ENCODE measurements at places on chromosomes 4 and X.

DNA sequence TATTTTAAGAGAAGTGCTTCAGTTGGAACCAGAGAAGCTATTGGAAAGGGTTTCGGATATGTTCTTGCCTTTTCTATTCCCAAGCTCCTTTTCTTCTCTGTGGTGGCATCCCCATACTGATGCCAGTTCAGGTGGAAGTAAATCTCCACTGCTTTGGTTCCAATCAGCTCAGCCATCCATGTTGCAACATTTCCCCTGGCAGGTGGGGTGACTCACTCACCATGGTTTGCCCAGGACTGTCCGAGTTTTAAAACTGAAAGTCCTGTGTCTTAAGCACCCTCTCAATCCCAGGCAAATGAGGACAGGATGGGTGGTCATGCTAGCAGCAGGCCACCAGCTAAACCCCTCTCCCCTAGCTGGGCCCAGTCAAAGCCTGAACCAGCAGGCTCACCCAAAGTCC, 15.1 kb downstream of the RAI2 start:
- DNase-seq: no peak

DNA sequence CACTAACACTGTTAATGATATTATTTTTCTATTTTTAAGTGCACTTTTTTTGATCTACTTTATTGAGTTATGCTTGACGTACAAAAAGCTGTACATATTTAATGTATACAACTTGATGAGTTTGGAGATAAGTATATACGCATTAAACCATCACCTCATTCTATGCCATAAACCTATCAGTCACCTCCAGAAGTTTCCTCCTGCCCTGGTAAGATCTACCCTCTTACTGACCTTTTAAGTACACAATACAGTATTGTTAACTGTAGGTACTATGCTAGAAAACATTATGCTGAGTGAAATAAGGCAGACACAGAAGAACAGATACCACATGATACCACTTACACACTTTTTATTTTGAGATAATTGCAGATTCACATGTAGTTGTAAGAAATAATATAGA, 36.9 kb downstream of the INTS6L start:
- DNase-seq: no peak

- no peak for DNase-seq
Observed at GRCh38 chrX:16347968-16348670, 180.8 kb downstream of the MAGEB17 start.

GRCh38 chr4:73194064-73194463, 64.5 kb downstream of the ANKRD17 start:
- no peak for DNase-seq

DNA sequence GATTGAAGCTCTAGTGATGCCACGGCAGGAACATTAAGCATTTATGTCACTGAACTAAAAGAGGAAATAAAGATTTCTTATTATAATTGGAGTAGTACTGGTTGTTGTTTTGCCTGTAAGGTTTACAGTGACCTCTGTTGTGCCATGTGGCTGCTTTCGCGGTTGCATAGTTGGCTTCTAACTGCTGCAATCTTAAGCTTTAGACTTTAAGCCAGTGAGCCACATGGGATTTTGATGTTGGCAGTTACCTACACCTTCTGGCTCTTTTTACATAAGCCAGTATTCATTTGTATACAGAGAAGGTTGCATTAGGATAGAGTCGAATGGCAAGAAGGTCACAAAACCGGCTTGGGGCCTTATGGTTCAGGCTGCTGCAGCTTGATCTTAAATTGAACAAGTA, 1311.6 kb downstream of the RAPGEF2 start:
- no peak for DNase-seq

- DNase-seq: no peak
Observed at GRCh38 chr4:163748449-163748848, 254.0 kb downstream of the TMA16 start.

- no peak for DNase-seq
Observed at GRCh38 chr4:139912445-139912844, 241.5 kb downstream of the MAML3 start.

DNA sequence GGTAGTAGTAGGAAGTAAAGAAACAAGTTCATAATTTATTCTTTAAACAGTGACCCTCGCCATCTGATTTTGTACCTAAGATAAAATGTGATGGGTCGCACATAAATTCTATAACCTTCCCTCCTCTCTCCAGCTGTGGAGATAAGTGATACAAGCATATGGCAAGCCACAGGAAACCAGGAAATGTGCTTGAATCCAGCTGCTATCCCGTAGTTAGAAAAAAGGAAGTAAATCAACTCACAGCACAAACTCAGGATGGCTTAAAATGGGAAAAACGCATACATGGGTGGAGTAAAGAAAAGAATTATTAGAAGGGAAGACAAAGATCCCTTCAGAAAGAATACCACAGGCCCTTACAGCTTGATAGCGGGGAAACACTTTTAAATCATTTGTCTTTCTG, 78.2 kb downstream of the ZNF827 start:
- no peak for DNase-seq

- DNase-seq: no peak
Observed at GRCh38 chrX:100413229-100413628, 3.2 kb upstream of the PCDH19 start.

GRCh38 chr4:14008494-14008893, 381.0 kb upstream of the BOD1L1 start:
- DNase-seq: no peak

Measured in activated T-cell treated with anti-CD3 and anti-CD28 coated beads, Interleukin-2, amount 50 U/mL, for 24 hours (primary cell).